Esophagus mucosa (tissue), 1 donor: ENCODE measurements at places on chromosomes 5 and 9.
A peak's percentile ranks its signal among the peaks of the same experiment; 100 is the strongest.

DNA sequence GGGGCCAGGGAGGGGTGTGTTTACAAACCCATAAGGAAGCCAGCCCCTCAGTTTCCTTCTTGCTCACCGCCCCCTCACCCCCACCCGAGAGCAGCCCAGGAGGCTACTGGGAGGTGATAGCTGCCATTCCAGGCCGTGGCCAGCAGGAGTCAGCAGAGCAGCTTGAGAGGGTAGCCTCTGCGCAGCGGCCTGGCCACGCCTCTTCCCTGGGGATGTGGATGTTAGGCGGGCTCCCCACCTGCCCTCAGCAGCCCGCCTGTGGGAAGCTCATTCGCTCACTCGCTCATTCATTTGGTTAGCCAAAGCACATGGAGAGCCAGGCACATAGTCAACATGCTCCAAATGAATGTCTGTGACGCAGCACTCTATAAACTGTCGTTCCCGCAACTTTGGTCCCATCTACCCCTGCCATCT is 6.1 kb upstream of the DPM2 start:
- ATAC-seq: peak; percentile 73

DNA sequence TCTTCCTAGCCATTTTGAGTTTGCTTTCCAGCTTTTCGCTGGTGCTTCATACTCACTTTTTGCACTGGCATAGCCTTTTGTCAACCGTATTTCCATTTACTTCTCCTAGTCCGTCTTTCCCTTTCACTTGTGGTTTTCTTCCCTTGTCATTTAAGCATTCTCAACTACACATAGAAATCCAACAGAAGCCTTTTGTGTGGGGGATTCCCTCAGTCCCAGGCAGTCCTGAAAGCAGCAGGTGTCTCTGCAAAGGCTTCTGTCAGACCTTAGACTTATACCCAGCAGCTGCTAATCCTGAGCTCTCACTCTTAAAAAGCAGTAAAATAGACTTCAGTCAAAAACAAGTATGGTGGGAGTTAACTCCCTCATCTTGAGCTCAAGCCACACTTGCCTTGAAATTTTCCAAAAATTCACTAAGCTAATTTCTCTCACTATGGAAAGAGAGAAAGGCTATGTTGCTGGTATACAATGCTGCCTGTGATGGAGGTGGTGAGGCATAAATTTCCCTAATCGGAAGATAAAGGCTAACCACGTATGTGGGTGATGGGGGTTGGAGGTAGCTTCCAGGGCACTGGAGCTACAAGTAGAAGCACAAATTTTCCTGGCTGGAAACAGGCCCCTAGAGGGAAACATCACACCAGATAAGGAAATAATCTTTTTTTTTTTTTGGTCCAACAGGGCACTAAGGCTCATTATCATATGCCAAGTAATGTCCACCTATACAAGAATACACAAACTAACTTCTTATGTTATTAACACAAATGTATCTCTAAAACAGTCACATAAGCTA is 34.8 kb upstream of the IFNK start:
- no peak for ATAC-seq

- ATAC-seq: no peak
These were observed 33.1 kb downstream of the RPS23 start for GRCh38 chr5:82244854-82245635.

GRCh38 chr5:134571693-134572405 is 46.4 kb downstream of the JADE2 start:
- no peak for ATAC-seq

DNA sequence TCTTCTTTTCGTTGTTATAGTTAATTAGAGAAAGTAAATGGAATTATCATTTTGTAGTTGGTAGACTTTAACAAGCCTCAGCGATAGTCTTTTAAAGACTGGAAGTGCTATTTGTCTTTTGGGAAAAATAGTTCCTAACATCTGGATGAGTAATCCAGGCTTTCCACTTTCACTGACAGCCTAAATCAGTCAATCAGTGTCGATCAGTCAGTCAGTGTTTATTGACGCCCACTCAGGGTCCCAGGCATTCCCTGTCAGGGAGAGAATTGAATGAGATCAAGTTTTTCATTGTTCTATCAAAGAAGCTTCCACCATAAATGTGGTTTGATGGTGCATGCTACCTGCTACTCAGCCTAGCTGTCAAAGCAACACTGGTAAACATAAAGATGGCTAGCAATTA is 2.6 kb downstream of the ABL1 start:
- no peak for ATAC-seq

DNA sequence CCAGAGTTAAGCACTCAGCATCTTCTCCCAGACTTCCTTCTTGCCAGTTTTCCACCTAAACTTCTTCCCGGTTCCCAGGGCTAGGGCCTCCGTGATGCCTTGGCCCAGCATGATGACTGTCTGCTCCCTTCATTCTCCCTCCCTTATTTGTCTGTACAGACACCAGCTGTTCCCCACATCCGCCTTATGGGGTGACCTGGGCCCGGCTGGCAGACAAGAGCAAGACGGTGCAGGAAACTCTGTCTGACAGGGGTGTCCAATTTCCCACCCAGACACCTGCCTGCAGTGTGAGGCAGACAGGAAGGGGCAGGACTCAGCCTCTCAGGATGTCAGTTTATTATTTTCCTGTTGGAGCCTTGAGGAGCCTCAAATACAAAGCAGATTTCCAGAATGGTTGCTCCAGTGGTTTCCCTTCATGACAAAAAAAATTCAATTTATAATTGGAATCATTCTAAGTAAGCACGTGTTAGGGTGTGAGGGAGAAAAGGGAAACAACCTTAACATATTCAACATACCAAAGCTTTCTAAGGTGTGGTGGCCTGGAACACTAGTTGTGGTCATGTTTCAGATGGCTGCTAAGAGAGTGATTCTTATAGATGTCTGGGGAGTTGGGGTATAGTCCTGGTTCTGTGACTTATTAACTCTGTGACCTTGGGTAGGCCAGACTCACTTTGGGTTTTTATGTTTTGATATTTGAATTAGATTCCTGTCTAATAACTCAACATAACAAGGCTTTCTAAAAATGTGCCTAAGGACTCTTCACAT is 234.5 kb downstream of the PAPPA start:
- no peak for ATAC-seq

GRCh38 chr5:14405706-14406553 is 175.7 kb upstream of the OTULINL start:
- no peak for ATAC-seq

DNA sequence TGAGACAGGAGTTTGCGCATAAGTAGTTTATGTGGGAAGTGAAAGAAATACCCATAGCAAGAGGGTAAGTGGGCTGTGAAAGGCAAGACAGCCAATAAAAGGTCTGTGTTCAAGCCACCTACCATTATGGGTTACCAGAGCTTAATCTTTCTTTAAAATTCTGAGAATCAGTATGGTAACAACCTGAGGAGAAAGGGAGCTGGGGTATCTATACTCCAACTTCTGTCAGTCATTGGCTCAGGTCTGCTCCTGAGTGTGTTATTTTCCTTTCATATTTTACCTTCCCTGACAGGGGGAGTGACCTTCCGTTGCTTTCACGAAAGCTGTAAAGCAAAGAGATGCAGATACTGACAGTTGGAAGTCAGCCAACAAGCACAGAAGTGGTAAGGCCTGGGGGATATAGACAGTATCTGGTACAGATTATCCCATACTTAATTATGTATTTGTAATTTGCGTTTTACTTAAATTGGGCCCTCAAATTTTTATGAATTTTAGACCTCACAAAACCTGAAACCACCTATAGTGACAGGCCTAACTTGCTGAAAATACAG is 233.4 kb downstream of the RAB3C start:
- no peak for ATAC-seq

DNA sequence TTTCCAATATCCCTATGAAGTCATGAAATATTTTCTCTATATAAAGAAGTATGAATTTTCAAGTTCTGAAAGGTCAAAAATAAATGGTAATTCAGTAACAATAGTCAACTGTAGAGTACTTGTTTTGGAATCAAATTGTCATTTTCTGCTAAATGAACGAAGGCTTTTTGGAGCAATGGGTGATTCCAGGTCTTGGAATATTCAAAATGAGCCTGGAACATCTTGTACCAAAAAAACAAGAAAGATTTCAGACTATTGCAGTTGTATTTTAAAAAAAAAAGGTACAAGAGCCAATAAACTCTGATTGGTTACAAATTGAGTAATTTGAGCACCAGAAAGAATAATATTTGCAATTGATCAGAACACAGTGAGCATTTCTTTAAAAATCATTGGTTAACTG is 730.1 kb downstream of the DTWD2 start:
- no peak for ATAC-seq

GRCh38 chr9:21995666-21996398 is 1.2 kb downstream of the CDKN2B-AS1 start:
- ATAC-seq: peak; percentile 24

DNA sequence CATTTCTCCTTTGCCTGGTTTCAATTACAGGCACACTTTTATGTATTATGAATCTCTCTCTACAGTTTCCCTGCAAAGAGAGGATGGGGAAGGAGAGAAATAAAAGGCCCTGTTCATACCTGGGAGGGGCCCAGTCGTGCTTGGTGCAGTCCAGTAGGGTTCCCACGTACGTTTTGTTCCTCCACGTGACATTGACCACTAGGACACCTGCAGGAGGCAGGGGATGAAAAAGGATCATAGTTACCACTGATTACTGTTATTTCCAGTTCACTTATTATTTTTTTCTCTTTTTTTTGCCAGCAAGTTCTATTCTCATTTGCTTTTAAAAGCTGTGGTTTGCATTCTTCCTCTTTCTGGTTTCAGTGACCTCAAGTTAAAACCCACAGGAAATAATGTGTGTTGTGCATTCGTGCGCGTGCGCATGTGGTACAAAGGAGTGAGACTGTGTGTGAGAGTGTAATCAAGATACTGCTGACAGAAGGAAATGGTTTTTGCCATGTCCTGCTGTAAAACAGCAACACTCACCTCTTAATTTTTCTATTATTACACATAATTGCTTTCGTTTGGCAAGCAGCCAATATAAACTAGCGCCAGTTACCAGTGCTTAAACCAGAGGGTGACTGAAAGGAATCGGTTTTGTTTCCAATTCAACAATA is 96.8 kb downstream of the ZNF608 start:
- peak; percentile 73 for ATAC-seq

GRCh38 chr9:95791286-95791685 is 84.2 kb upstream of the ERCC6L2 start:
- ATAC-seq: no peak

DNA sequence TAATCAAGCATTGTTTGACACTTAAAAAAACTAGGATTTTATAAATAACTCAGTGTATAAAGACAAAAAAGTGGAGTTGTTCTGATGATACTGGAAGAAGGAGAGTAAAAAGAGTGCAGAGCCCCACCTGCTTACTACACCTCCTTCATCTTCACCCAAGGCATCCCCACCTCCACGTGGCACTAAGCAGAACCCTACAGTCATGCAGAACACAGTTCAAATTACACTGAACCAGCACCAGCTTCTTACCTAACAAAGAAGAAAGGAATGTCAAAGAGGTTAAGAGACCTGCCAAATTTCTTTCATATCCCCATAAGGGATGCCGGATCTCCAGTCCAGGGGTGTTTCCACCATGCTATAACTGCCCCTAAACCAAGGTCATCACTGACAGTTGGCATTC is 55.5 kb downstream of the PDE4D start:
- no peak for ATAC-seq

DNA sequence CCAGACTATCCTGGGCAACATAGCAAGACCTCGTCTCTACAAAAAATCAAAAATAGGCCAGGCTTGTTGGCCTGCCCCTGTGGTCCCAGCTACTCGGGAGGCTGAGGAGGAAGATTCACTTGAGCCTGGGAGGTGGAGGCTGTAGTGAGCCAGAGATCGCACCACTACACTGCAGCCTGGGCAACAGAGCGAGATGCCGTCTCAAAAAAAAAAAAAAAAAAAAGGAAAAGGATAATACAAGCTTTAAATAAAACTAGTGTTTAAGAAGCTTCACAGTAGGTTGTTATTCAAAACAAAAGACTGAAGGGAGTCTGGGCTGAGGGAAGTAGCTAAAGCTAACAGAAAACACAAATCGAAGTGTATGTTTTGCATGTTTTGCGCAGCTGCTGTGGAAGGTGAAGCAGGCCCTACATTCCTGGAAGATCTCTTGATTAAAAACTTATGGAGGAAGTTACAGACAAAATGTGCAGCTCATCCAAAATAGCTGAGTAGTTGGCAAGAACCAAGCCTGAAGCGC is 581 bp upstream of the C9orf40 start:
- no peak for ATAC-seq

DNA sequence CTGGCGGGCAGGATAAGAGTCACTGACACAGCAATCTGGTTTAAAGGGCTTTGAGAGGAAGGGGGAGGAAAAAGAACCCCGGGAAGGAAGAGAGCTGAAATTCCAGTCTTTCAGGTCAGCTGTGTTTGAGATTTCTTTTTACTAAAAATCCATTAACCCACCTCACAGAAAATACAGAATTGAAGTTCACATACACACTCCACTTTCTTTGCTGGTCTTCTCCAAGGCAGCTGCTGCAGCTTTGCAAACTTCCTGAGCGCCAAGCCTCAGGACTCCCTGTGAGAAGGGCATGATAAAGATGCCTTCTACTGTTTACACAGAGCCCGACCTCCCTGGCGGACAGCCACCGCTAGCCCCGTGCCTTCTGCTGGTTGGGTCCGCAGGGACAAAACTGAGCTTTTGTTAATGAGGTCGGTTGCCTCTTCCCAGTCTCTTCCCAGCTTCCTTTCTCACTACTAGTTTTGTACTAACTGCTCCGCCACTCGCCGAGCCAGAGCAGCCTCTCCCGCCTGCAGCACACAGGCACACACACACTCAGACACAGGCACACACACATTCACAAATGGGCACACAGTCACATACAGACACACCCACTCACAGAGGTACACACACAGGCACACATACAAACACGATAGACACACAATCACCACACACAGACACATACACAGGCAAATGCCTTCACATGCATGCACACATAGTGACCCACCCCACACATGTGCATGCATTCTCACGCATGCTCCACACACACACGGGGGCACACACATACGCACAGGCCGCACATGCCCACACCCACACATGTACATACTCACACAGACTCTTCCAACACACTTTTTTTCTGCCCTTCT is at the start of gene FREM1:
FREM1 (minus strand) TSS at position 468 of the 845 bp plus-strand sequence. CDS start 41,451 bp downstream, outside the sequence.
- no peak for ATAC-seq

DNA sequence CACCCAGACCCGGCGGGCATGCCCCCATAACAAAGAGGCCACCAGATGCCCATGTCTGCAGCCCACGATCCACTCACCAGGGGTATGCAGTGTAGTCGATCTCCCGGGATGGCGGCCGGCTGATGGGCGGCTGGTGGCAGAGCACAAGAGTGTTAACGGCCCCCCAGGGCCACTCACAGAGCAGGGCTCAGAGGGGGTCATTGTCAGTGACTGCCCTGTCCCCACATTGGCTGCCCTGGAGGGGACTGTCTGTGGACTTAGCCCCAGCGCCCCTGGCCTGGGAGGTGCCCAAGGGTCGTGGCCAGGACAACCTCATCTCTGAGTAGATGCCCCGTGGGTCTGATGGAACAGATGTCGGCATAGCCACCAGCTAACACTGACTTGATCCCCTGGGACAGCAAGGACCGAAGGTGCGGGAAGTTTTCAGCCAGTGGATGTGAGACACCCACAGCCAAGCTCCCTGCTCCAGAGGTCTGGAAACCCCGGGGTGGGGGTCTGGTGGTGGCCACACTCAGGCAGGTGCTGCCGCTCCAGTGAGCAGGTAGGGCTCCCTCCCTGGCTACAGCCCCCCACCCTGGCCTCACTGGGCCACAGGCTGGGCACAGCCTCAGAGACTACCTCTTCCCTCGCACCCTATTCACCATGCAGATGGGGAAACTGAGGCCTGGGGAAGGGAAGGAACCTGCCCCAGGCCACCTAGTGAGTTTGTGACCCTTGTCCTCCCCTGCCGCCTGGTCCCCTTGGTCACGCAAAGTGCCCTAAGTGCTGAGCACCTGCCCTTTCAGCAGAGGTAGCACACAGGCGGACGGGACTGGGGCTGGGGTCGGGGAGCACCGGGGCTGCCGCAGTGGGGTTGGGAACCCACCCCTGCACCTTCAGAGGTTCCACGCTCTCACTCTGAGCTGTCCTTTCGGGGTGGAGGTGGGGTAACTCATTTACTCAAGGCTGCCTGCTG is 38.1 kb upstream of the SARDH start:
- no peak for ATAC-seq
